ENCODE measurements at places on chromosomes 6 and 20.
A peak's percentile ranks its signal among the peaks of the same experiment; 100 is the strongest.

DNA sequence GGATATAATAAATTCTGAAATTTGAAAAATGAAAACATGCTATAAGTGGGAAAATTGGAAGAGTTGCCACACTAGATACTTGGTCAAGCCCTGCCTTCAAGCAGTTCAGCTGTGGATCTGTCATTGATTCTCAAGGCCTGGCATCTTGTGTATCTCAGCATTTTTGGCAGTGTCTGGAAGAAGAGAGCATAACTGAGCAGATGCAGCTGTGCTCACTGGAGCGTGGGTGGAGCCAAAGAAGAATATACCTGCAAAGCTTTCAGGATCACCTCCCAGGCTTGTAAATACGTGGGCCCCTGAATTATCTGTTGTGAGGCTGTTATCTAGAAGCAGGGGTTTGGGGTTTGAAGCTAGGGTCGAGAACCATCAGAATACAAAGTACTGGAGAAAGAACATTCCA is 31.3 kb upstream of the CHD6 start:
- DNase-seq: no peak

- no peak for DNase-seq
Observed at GRCh38 chr6:56951049-56951831, 3.7 kb upstream of the BEND6 start.

DNA sequence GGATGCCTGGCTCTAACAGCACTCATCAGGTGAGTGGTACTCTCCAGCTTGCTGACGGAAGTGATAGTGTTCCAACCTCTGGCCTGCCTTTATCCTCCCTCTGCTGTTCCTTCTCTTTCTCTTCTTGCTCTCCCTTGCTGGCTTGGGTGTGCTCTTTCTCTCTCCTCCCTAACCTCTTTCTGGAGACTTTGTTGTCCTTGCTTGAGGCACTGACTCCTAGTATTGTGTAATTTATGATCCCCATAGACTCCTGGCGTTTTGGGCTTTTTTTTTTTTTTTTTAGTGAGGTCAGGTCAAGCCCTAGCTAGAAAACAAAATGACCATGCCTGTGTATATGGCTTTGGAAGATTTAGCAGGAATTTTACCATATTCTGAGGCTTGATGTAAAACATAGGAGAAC is 84.7 kb upstream of the MRAP2 start:
- DNase-seq: no peak

DNA sequence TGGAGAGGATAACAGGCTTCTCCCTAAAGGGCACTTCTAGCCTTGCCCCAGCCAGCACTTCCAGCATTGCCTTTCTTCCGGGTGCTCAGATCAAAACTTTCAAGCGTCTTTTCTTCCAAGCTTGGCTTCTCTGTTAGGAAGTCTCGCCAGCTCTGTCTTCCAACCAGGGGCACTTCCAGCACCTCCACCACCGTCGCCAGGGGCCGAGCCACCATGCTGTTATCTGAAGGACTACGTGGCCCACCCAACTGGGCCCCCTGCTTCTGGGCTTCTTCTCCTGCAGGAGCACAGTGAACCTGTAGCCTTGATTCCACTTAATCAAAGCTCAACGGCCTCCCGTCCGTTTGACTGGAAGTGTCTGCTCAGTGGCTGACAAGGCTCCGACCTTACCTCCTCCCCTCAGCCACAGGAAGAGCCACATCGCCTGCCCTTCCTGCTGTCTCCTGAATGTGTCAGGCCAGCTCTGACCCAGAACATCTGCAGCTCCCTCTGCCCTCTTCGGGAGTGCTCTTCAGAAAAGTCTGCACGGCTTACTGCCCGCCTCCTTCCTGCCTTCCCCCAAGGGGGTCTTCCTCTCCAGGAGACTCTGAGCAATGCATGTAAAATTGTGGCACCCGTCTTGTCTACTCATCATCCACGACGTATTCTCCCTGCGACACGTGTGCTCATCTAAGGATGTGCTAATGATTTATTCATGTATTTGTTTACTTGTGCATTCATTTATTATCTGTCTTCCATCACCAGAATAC is 527.0 kb downstream of the CDH26 start:
- no peak for DNase-seq

GRCh38 chr6:36912586-36912985 is 26.8 kb downstream of the C6orf89 start:
- peak; percentile 21 for DNase-seq

GRCh38 chr6:218153-219018 is 73.9 kb upstream of the DUSP22 start:
- peak; percentile 23 for DNase-seq

- peak; percentile 36 for DNase-seq
Observed at GRCh38 chr20:36439040-36439730, 102.1 kb upstream of the MYL9 start.
